ENCODE measurements at places on chromosomes 2 and 18.
A peak's percentile ranks its signal among the peaks of the same experiment; 100 is the strongest.

GRCh38 chr2:233551491-233551890 lies 15.1 kb downstream of the USP40 start:
- DNase-seq = no peak

DNA sequence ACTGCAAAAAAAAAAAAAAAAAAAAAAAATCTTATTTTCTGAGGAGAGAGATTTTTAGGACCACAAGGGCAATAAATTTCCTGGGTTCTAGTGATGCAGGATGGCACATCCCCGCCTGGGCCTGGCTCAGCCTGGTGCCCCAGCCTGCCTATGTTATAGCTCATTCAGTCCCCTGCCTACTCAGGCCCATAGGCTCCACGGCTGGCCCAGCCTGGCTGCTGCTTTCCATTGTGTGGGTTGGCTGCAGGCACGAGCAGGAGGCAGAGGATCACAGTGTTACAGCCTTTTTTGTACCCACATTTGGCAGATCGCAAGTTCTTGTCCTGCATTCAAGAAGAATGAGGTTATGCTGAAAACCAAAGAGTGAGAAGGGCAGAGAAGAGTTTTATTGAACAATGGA lies 2.8 kb upstream of the SULT6B1 start:
- DNase-seq = no peak

DNA sequence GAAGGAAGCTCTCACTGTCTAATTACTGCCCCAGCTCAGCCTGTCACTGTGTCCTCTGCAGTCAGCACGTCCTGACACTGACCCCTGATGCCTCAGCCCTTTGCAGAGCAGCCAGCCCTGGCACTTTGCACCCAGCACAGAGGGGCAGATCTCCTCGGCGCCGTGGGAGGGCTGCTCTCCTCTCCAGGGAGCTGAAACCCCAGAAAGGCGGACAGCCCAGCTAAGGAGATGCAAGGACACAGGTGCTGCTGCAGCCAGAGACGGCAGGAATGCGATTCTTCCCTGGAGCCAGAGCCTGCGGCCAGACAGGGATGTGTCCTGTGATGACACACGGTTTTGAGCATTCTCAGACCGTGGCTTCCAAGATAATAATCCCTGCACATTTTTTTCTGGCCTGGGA lies 34.5 kb upstream of the SIX3 start:
- DNase-seq = no peak

DNA sequence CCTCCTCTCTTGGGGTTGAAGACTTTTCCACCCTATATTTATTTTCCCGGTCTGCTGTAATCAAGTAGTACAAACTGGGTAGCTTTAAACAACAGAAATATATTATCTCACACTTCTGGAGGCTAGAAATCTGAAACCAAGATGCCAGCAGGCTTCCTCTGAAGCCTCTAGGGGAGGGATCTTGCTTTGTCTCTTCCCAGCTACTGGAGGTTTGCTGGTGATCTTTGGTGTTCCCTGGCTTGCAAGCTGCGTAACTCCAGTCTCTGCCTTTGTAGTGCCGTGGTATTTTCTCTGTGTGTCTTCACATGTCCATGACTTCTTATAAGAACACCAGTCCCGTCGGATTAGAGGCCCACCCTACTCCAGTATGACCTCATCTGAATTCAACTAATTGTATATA lies 44.4 kb downstream of the MYO3B start:
- no peak for DNase-seq

- no peak for DNase-seq
These were observed 30.3 kb upstream of the NARS1 start for GRCh38 chr18:57651914-57652313.

GRCh38 chr2:190713471-190713870 lies 64.6 kb downstream of the NAB1 start:
- DNase-seq = no peak

DNA sequence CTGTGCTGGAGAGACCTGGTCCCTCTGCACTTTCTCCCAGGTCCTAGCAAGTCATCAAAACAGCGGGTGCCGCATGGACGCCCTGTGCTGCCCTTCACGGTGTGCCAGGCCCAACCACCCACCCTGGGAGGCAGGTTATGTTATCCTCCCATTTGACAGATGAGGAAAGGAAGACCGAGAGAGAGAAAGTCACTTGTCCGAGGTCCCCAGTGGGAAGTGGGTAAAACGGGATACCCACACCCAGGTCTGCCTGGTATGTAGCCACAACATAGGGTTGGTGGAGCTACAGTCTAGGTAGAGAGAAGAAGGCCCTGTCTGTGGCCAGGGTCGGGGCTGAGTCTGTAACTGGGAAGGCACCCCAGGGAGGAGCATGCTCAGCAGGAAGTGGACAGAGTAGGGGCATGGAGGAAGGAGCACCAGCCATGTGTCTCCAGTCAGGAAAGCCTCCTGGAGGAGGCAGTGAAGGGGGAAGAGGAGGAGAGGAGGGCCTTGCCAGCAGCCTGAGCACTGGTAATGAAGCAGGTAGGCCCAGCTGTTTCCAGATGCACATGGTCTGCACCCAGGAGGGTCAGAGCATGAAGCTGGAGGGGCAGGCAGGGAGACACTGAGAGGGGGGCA lies 98.4 kb downstream of the ZFP36L2 start:
- no peak for DNase-seq

- no peak for DNase-seq
These were observed 54.8 kb downstream of the LRRFIP1 start for GRCh38 chr2:237682151-237682550.

GRCh38 chr2:235850289-235850688 lies 317.9 kb downstream of the GBX2 start:
- no peak for DNase-seq

DNA sequence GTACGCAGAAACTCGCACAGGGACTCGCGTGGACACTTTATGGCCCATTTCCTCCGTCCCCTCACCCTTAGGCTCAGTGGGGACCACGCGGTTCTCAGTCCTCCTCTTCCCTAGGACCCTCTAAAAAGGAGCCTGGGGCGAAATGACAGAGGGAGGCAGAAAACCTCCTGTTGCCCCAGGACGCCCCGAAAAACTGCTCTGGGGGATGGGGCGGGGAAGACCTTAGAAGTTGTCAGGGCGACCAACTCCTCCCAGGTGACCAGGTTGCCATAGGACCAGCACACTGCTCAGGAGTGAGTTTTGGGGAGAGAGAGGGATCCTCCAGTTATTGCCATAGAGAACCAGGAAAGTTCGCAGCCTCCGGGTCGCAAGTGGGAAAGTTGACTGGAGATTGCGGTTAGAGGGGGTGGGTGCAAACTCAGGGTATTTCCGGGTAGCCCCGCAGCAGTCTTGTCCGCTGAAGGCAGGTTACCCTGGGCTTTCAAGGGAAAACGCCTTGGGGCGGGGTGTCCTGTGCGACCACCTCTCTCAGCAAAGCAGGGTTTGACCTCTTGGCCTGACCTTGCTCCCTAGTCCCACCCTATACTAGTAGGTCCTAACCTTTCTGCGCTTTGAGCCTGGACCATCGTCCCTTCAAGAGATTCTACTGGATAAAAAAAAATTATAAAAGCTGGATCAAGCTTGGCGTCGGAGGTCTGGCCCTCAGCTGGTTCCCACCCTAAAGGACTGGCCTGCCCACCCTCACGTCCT lies 7.8 kb upstream of the PAX3 start:
- no peak for DNase-seq

DNA sequence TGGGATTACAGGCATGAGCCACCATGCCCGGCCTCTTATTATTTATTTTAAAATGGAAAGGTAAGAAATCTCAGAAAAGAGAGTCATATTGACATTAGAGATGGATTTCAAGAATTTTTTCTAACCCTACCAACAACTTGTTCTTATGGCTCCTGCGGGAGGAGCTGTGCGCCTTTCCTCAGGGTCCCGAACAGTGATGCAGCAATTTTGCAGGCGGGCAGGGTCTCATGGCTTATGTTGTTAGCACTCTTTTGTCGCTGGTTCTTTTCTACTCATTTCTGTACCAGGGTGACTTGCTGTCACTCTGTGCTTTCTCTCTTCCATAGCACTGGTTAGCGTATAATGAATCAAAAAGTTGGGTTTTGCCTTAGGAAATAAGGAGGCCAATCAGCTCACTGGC lies 148.8 kb upstream of the DLGAP1 start:
- no peak for DNase-seq

DNA sequence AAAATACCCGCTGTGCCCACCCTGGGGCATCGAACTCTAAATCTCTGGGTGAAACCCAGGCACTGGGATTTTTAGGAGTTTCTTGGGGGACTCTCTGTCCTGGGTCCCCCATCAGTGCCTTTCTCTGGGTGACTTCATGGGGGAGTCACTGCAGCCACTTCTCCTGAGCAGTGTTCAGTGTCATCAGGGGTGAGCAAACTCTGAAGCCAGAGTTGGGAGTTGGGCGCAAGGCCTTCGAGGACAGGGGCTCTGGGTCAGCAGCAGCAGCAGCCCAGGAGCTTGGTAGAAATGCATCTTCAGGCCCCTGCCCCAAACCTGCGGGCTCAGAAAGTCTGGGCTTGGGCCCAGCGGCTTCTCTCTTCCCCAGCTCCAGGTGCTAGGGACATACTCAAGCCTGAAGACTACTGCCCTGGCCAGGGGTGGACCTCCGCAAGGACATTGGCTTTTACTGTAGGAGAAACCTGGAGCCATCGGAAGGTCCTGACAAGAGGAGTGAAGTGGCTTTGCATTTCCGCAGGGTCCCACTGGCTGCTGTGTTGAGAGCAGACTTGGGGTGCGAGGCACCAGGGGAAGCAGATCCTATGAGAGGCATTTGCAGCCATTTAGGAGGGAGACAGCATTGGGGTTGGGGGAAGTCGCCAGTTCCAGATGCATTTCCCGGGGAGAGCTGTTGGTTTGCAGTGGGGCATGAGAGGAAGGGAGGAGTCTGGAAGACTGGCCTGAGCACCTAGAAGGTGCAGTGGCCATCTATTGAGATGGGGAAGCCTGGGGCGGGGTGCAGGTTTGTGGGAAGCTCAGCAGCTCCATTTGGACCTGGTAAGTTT lies 51.5 kb upstream of the FAHD2A start:
- DNase-seq = no peak

- DNase-seq = no peak
These were observed 12.7 kb downstream of the USP39 start for GRCh38 chr2:85628658-85629057.

DNA sequence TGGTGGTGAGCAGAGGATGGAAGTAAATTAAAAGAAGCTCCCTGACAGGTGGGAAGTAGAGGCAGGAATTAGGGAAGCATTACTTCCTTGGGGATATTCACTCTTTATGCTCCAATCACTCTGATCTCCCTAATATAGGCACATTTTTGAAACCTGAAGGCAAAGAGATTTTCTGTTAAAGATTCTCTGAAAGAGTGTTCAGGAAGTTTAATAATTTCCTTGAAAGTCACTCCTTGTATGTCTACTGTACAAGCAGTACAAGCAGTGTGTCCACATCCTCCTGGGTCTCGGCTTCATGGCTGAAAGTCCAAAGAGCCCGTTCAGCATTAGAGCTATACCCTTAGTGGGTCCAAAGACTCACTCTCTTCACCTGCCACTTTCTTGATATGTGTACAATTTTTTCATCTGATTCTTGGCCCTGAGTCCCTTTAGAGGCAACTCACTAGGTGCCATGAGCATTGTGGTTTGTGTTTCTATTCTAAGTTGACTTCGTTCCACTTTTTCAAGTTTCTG lies 60.2 kb downstream of the AAK1 start:
- DNase-seq = no peak

DNA sequence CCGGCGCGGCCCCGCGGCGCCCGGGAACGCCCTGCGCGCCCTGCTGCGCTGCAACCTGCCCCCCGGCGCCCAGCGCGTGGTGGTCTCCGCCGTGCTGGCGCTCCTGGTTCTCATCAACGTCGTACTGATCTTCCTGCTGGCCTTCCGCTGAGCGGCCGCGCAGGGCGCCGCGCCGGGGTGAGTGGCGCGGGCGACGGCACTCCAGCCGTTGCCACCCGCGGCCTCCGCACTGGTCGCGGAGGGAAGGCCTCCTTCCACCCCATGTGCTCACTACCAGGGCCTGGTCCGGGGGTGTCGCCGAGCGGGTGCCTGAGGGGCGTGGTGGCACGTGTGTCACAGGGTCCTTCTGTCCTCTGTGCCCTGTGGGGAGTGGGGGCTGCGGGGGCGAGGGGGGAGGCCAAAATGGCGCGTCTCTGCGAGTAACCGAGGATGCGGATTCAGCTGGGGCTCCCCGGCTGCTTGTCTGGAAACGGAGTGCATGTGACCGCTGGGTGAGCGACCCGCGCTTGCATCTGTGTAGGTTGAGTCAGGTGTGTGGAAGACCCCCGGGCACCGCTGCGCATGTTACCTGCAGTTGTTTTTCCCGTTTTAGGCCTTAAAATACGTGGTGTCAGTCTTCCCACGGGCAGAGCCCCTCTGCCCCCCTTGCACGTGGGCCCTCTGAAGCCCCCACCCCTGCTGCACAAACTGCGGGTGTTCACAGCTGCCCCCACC lies 58.0 kb downstream of the FAM168B start:
- no peak for DNase-seq

- no peak for DNase-seq
These were observed 36.5 kb downstream of the PSMD14 start for GRCh38 chr2:161344692-161345091.

- DNase-seq = no peak
These were observed 41.8 kb downstream of the MAP4K3 start for GRCh38 chr2:39395313-39395712.

DNA sequence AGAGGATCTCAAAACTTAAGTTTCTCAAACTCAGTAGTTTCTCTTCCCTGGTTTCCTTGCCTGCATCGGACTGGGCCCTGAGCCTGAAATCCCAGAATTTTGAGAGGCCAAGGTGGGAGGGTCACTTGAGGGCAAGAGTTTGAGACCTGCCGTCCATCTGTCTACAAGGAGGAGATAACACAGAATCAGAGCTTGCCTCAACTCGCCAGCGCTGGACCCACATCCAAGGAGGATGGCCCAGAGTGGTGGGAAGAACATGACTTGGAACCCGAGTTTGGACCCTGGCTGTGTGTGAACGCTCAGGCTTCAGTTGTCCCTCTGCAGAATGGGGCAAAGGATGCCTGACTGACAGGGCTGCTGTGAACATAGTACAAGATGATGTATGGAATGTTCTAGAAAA lies 80.1 kb downstream of the MCFD2 start:
- DNase-seq = no peak

DNA sequence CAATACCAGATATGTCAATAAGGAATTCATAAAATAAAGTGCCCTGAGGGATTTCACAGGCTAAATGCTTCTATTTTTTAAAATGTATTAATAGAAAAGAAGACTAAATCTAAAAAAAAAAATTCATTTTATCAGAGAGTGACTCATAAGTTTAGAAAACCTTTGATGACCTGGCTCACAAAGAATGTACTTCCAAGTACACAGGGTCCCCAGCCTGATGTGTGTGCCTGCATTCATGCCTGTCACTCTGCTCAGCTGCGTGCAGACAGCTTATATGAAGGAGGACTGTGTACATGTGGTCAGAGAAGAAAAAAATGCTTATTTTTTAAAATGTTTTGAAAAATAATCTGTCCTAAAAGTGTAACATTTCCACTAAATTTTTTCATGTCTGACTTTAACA lies 3.0 kb upstream of the CPS1 start:
- DNase-seq = peak; percentile 66

- no peak for DNase-seq
These were observed 63.4 kb upstream of the L3MBTL4 start for GRCh38 chr18:6478121-6478520.

DNA sequence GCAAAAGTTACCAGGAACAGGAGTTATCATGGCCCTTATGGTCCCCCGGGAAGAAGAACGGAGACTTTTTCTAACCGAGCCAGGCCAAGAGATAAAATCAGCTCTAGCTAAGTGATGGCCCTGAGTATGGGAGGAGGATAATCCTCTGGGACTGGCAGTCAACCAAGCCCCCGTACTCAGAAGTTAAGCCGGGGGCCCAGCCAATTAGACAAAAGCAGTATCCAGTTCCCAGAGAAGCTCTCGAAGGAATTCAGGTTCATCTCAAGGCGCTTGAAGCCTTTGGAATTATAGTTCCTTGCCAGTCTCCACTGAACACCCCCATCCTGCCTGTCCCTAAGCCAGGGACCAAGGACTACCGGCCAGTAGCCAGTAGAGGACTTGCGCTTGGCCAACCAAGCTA lies 365.3 kb upstream of the TCF4 start:
- DNase-seq = no peak

Data from renal cortical epithelial cell (primary cell).